Right forelimb (tissue), 1 donor: ENCODE measurements at places on chromosomes 4 and X.

DNA sequence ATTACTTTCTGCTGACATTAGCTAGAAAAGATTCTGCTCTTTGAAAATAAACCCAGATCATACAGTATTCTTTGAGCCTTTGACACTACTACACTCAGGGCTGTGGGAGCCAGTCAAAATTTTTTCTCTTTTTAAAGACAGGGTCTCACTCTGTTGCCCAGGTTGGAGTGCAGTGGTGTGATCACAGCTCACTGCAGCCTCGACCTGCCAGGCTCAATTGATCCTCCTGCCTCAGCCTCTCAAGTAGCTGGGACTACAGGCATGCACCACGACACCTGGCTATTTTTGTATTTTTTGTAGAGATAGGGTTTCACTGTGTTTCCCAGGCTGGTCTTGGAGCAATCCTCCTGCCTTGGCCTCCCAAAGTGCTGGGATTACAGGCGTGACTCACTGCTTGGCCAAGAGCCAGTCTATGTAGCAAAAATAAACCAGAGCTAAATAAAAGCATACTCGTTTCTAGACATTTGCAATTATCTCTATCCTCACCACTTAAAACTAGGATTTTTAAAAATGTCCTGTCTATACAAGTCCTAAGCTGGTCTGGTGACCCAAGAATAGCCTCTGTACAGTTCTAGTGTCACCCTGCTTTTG lies 43.2 kb downstream of the AKAP4 start:
- no peak for DNase-seq

DNA sequence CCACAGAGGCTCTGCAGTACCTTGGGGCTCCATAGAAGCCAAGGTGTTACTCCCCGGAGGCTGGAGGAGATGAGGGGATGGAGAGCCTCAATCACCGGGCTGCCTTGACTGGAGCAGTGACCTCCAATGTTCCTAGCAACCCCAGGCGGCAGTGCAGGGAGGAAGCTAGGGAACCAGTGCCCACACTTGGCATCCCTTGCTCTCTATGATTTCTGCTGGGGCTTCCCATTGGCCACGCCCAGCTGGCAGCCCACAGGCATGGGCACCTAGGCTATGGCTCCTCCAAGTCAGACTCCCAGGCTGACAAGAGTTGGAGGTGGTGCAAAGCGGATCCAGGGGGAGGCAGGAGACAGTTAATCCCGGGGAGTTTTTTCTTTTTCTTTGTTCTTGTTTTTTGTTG lies 229.7 kb downstream of the EVC2 start:
- peak; percentile 13 for DNase-seq

- DNase-seq, result no peak
Measured at GRCh38 chr4:155434904-155435303, 58.1 kb upstream of the MAP9 start.

DNA sequence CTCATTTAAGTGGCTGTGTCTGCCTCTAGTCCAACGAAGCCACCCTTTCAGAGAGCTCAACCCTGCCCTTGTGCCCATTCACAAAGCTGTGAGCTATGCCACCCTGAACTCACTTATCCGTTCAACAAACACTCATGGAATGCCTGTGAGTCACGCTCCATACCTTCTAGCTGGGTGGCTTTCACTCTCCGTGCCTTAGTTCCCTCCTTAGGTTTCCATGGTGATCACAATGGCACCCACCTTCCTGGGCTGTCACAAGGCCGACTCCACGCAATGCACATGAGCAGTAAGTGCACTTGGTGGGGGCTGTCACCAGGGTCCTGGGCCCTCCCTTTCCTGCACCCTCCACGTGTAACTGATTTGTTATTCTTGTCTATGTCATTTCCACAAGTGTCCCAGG lies 37.2 kb upstream of the PPP2R2C start:
- DNase-seq, result no peak

GRCh38 chr4:110424144-110424543 lies 51.8 kb upstream of the ENPEP start:
- no peak for DNase-seq

DNA sequence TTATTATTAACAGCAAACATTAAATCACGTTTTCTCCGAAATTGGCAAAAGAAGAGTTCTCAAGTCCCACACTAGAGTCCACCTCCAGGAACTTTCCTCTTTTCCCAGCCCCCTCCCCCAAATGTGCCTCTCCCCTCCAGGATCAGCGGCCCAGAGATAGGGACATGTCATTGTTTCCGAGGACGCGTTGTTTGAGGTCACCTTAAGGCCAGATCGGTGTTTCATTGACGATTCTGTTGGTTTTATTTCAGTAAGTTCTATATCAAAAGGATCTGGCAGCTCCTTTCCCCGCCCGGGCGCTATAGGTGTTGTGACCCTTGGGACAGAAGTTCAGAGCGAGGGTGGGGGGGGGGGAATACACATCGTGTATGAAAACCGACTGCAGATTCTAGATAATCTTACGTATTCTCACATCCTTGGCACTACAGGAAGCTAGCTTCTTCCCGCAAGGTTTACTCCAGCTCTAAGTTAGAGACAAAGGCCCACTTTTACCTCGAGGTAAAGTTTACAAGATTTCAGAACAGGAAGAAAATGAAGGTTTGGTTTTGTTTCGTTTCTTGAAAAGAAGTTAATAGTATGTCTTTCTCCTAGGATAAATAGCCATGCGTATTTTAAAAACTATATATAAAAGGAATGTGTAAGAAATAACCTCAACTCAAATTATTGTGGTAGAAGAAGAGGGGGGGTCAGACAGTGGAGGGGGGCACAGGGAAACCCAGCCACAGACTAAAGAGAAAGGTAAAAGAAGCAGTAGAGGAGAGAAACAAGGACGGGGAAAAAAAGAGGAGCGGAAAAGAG lies 739 bp upstream of the MSX1 start:
- DNase-seq, result no peak

DNA sequence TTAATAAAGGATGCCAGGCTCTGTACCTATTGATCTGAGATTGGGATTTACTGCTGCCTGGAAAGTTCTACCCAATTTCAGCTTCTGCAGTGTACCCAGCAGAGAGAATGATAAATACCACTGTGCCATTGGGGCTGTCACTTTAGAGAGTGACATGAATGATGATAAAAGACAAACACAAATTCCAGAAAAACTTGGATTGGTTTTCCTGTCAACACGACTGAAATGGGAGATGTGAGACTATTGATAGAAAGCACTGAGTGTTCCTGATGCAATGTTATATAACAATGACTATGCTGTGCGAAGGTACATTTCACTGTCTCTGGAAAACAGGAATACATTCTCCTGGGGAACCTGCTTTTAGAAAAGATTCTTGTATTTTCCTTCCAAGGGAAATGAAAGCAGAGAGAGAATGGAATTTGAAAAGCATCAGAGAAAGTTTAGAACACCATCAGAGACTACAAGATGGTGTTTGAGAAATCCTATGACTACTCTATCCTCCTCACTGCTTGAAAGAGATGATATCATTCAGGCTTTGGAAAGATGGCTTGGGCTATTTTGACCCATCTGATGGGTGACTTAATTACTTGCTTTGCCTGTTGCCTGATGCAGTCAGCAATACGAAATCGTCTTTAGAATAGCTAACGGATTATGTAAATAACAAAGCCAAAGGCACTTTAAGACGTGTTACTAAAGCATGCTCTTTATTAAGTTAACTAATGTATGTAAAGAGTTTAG lies 49.7 kb downstream of the MID1IP1 start:
- no peak for DNase-seq

GRCh38 chr4:150939530-150939929 lies 75.6 kb downstream of the LRBA start:
- DNase-seq, result no peak

GRCh38 chrX:133325422-133325821 lies 89.9 kb downstream of the GPC4 start:
- DNase-seq, result no peak

DNA sequence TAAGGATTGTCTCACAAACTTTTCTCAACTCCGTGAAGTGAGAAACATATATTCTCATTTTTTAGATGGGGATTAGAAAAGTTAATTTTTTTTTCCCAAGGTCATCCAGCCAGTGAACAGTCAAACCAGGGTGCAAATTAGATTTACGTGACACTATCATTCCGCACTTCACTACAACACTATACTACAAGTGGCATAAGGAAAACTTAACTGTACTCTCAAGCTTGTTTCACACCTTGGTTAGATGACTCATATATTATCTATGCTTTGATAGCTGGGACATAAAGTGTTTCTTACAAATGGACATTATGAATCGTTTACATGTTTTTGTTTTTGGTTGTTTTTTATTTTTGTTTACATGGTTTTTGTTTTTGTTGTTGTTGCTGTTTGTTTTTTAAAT lies 525.7 kb downstream of the PPARGC1A start:
- no peak for DNase-seq

GRCh38 chrX:43581167-43581566 lies 74.9 kb upstream of the MAOA start:
- no peak for DNase-seq

DNA sequence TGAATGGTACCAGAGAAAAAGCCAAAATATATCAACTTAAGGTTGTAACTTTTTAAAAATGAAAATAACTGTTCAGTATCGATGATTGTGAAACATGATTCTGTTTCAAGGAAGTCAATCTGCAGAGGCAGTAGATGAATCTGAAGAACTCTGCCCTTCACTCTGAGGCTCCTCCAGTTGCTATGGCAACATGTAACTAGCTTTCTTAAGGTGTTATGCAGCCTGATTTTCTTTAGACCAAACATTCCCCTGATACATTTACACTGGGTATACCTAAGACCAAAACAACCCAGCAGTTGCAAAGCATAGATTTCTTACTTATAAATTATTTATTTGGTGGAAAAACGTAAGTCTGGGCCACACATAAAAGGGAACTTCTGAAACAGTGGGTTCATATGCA lies 133.6 kb upstream of the RASGEF1B start:
- DNase-seq, result no peak

- DNase-seq, result no peak
Measured at GRCh38 chr4:165328708-165329107, 1.2 kb downstream of the MSMO1 start.

DNA sequence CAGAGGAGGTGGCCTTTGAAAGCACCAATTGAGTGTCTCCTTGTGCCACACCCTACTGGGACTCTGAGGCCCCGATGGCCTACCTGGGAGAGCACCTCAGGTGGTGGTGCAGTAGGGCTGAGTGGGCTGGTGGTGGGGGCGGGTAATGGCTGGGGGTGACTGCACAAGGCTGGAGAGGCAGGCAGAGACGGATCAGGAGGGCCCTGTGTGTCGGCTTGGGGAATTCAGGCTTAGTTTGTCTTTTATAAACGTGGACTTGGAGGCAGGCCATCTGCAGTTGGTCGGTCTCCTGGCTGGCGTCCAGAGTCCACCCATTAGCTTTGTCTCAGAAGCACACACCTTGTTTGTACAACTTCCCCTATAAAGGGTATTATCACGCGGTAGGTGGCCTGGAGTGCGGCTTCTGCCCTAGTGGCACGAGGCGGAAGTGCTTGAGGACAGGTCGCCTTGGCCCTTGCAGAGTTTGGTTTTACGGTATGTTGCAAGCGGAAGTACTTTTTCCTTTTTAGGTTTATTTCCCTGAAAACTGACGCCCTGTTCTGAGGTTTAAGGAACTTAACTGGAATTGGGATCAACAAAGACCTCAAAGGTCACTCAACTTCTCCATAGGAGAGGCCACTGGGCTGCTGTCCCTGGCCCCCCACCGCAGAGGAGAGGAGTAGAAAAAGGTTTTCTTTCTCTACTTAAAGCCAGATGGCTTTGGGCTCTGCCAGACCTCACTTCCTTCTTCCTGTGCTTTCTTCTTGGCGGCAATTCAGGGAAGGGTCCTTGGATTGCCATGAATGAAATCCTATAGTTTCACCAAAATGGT lies 8.0 kb downstream of the TBC1D14 start:
- DNase-seq, result peak; percentile 56

GRCh38 chr4:175891851-175892250 lies 79.8 kb upstream of the GPM6A start:
- no peak for DNase-seq

- DNase-seq, result no peak
Measured at GRCh38 chrX:151398346-151398745, 1.3 kb downstream of the VMA21 start.

- no peak for DNase-seq
Measured at GRCh38 chrX:19344661-19345060, 934 bp downstream of the PDHA1 start.

GRCh38 chr4:62948108-62948507 lies 1461.1 kb downstream of the TECRL start:
- no peak for DNase-seq

DNA sequence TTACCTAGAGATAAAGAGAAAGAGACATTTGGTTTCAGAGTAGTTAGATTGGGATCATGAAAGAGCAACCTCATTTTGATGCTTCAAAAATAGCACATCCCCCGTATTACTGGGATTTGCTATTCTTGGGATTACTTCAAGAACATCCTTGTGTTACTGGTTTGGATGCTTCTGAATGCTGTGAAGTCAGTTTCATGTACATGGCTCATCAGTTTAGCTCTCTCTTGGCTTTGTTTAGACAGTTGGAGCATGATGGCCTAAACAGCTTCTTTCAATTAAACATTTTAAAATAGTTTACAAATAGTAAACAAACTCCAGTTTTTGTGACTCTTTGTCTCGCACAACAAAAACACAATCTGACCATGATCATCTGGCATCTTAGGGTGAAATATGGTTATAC lies 23.9 kb downstream of the HTT start:
- no peak for DNase-seq

GRCh38 chr4:99467887-99468286 lies 32.7 kb upstream of the ADH7 start:
- DNase-seq, result no peak

- DNase-seq, result peak; percentile 75
Measured at GRCh38 chr4:76689145-76689817, 208.7 kb downstream of the SOWAHB start.
